Right renal pelvis (tissue), 4 donors: ENCODE measurements at places on chromosomes 7 and 10. TPM values are rescaled to one million over a fixed set of nuclear protein-coding genes. Genes with fewer than 3 reads are reported as not detected.

- DNase-seq, result no peak
Observed at GRCh38 chr10:5317547-5318107, 47.1 kb upstream of the UCN3 start.

DNA sequence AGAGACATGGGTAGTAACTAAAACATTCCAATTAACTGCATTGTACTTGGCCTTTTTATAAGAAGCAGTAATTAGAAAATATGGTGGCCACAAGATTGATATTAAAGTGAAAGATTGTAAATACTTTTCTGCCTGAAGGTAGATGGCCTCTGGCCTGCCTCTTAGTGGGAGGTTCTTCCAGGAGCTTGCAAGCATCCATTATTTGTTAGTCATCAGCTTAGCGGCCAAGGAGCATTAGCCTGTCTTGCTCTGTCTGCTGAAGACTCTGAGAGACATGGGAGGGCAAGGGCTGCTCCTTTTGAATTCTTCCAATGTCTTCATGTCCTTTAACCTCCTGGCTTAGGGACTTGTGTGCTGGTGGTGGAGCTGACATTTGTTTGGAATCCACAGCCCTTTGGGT, 80.4 kb downstream of the TCF7L2 start:
- DNase-seq, result no peak

ARHGAP12 gene
- 28.4 TPM for polyA plus RNA-seq

- no peak for DNase-seq
Observed at GRCh38 chr10:42997849-42998165, 79.1 kb upstream of the RET start.

GRCh38 chr10:86437447-86437846, 70.9 kb upstream of the GRID1 start:
- DNase-seq, result no peak

DNA sequence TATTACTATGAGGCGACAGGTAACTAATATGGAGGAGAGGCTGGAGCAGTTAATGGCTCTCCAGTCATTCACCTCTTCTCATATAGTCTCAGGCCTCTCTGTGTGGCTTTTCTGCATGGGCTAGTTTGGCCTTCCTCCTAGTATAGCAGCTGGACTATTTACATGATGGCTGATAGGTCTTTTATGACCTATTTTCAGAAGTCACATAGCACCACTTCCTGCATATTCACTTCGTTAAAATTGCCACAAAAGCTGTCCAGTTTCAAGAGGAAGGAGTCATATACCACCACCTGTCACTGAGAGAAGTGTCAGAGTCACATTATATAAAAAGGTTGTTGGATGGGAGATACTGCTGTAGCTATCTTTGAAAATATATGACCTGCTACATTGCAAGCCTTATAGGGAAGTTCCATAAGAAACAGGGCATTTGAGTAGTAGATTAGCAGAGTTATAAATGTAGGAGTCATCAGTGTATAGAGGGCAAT, 8.0 kb upstream of the DMTF1 start:
- no peak for DNase-seq

DNA sequence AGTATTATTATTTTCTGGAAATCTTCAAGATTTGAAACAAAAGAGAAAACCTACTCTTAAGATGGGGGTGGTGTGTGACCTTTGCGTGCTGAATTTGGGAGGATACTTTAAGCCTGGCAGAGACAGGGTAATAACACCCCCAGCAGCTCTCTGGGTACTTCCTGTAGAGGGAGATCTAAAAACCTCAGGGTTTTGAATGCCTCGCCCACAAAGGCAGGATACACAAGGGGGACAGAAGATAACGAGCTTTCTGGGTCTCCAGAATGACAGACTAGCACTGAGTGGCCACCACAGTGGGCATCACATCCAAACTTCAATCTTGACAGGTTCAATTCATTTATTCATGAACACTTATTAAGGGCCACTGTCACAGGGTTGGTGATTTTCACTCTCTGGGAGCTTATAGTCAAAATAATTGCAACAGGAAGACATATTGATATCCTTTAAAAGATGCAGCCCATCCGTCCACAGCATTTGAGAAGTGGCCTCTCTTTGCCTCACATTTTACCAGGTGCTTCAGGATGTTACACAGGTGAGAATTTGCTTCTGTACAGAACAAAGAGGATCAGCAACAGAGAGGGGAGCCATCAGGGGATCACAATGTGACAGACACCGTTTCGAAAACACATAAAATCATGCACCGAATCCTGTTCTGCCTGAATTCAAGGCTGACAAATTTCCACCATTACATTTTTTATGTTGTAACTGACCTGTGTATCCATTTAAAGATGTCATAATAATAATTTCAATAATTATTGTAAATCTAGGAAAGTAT, 14.3 kb downstream of the CPA1 start:
- DNase-seq, result no peak

DNA sequence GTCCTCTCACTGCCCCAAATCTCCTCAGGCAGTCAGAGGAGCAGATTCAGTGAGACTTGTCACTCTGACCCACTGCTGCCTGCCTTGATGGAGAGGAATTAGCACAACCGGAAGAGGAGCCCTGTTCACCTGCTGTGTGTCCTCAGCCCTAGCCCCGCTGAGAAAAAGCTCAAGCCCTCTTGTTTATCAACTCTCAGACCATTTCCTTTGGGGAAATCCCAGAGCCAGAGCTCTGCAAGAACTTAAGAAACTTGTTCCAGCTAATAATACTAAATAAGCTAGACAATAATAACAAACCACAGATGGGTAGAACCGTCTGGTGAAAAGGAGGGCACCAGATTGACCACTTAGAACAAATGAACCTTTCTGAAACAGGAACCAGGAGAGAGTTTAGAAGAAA, 37.7 kb upstream of the ITGB1 start:
- DNase-seq, result no peak

DNA sequence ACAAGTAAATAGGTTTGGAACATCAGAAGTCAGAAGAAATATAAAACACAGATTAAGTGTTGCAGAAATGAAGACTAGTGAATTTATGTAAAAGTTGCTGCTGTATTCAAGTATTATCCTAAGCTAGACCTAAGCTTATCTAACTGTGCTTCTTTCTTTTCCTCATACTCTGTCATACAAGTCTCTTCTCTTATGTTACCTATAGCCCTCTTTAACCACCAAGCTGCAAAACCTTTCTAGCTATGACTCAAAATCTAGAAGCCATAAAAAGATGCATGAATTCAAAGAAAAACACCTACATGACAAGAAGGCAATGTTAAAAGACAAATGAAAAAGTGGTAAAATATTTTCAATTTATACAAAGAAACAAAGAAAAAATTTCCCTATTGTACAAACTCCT, 23.0 kb downstream of the DENND11 start:
- DNase-seq, result no peak

DNA sequence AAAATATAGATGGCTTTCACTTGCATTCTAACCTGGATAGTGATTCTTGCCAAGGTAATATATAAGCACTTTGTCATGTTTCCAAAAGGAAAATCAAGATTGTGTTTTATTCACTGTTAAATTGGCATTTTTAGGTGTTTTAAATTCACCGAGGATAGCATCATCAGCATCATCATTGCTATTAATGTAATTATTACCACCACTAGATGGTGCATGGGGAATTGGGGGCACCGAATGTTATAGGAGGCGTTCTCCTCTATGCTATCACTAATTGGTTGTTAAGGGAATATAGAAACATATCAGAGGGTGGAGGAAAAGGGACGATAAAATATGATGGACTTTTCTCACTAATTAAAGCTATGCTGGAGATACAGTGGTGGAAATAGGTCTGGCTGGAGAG, 95.5 kb downstream of the CELF2 start:
- DNase-seq, result no peak

DNA sequence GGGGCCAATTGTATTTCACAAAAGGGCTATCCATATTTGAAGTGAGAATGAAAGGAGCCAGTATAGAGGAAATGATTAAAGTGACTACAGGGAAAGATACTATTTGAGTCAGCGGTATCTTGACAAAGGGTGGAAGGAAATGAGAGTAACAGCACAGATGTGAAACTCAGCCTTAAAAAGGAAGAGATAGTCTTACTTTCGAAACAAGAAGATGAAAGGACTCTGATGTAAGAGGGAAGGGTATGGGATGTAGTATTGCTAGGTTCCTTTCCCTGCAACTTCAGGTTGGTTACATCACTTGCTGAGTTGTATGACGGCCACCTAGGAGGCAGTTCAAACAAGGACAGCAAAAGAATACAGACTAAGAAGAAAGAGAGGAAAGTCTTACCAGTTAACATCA, 13.7 kb downstream of the CISD1 start:
- DNase-seq, result no peak

- no peak for DNase-seq
Observed at GRCh38 chr7:71695186-71695585, 563.2 kb downstream of the GALNT17 start.

OPN1SW gene
- 1.4 TPM for polyA plus RNA-seq

DNA sequence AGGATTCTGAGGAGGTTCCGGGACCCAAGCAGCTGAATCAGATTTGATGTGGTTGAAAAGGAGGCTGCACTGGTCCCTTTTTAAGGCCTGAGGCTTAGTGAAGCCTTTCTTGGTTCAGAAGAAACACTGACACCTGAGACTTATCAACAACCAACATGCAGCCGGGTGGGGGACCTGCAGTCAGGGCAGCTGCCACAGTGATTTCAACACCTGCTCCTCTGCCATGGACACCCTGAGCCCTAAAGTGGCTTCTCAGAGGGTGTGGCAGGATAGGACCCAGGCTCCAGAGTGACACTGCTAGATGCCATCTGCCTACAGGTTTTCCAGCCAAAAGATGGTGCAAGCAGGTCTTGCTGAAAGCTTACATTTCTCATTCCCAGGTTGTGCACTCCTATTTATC, 99.3 kb downstream of the COL13A1 start:
- no peak for DNase-seq

DNA sequence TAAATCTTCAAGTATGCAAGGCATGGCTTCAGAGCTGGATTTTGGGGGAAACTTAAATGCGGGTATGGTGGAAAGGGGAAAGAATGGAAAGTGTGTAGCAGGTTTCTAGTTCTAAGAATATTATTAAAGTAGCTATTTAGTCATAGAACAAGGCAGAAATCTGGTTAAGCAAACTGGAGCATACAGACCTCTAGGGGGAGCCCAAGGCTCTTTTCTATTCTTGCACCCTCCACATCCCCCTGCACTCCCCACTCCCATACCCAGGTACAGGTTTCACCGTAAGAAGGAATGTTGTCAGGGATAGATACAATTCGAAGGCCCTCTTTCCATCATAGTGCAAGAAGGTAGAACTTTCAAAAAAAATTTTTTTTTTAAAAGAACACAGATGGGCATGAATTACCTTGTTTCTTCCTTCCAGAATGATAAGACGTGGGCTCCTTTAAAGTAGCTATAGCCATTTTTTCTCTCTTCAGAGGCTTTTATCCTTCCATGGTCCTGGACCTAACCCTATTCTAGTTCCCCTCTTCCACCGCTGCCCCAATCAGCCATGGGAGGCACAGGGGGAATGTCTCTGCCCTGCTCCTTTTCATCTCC, 41.5 kb upstream of the SMIM30 start:
- DNase-seq, result no peak

SEC31B gene
- polyA plus RNA-seq, result 20.9 TPM
